ENCODE measurements at places on chromosomes 2 and 18. TPM values are rescaled to one million over a fixed set of nuclear protein-coding genes. Genes with fewer than 3 reads are reported as not detected.

PJVK gene
- total RNA-seq, result 1.3 TPM

SOCS6 gene
- 4.7 TPM for total RNA-seq

DNA sequence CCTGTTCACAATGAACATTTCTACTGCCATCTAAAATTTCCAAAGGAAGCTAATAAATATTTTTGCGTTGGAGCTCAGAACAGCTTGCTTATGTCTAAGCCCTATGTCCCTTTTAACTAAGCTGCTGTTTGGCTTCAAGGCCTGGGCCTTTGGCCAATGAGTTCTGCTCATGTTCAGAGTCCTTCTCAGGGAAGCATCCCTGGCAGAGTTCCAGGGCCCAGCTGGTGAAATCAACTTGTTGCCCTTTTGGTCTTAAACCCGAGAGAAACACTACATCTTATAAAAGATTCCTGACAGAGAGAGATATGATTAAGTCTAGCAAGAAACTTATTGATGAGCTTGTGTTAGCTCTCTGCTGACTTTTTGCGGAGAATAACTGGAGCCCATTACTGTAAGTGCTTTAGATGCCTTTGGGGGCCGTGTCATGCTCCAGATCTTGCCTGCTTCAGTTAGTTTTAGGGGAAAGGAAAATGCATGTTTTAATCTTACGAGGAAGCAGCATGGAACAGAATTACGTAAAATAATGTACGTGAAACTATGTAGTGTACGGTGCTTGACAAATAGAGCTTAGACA lies 102.5 kb upstream of the NOSTRIN start:
- DNase-seq, result no peak

- no peak for DNase-seq
Observed at GRCh38 chr2:158047156-158047611, 54.5 kb upstream of the UPP2 start.

DNA sequence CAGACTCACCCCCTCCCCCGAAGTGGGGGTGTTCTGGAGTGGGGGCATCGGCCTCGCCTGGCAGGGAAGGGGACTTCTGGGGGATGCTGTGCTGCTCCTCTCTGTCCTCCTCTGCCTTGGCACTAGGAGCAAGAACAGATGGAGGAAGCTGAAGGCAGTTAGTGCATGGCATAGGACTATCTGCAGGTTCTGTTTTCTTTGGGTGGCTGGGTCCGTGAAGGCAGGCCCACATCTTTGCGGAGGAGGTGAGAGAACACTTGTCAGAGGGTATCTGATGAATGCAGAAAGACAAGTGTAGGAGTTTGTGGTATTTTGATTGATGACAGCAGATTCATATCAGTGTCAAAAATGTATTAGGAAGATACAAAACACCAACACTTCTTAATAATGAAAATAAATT lies 411.4 kb downstream of the TSN start:
- DNase-seq, result no peak

GRCh38 chr2:110170102-110170501 lies 34.7 kb downstream of the NPHP1 start:
- DNase-seq, result no peak

DNA sequence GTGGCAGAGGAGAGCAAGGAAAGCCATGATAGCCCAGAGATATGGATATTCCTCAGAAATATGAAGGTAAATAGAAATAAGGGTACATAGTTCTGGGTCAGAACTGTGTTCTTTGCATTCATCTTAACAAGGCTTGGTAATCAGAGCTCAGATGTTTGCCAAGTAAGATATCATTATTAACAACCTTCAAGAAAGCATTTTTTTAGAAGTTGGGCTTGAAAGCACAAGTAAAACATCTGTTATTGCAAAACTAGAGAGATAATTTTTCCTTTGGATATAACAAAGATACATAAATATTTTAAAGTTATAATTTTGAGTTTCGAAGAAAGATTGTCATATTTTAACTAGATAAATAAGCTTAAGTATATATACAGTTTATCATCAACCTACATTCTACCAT lies 171.4 kb downstream of the ZNF804A start:
- DNase-seq, result no peak
